ENCODE measurements at places on chromosomes 12 and 14. TPM values are rescaled to one million over a fixed set of nuclear protein-coding genes. Genes with fewer than 3 reads are reported as not detected.

- no peak for DNase-seq
Observed at GRCh38 chr14:56933446-56933845, 123.2 kb upstream of the OTX2 start.

- no peak for DNase-seq
Observed at GRCh38 chr12:7832059-7832696, 40.5 kb downstream of the SLC2A14 start.

SPTB gene
- polyA plus RNA-seq = 666 TPM

GRCh38 chr12:81300454-81300853 is 222.6 kb downstream of the ACSS3 start:
- no peak for DNase-seq

SIVA1 gene
- 61.5 TPM for polyA plus RNA-seq

DNA sequence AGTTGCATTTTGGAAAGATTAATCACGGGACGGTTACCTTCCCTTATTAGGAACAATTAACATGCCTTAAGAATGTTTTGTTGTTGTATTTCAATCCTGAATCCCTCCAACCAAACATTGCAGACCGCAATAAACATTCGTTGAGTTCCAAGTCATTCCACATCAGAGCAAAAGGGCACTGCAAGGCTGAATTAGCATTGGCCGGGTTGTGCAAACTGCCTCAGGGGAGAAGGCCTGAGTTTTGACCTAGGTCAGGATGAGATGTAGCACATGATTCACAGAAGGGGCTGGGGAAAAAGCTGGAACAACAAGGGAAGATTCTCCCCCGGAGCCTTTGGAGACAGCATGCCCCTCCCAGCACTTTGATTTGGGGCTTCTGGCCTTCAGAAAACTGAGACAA is 82.1 kb upstream of the BDKRB2 start:
- DNase-seq = no peak

- DNase-seq = no peak
Observed at GRCh38 chr14:57378661-57379060, 11.7 kb upstream of the NAA30 start.

- DNase-seq = no peak
Observed at GRCh38 chr12:29980304-29980703, 196.6 kb upstream of the TMTC1 start.

FAM222A gene
- polyA plus RNA-seq = 6.5 TPM

KIF5A gene
- 0.05 TPM for polyA plus RNA-seq

- DNase-seq = no peak
Observed at GRCh38 chr12:127008755-127009403, 1258.1 kb upstream of the TMEM132C start.

LRP1 gene
- polyA plus RNA-seq = 88.0 TPM

DNA sequence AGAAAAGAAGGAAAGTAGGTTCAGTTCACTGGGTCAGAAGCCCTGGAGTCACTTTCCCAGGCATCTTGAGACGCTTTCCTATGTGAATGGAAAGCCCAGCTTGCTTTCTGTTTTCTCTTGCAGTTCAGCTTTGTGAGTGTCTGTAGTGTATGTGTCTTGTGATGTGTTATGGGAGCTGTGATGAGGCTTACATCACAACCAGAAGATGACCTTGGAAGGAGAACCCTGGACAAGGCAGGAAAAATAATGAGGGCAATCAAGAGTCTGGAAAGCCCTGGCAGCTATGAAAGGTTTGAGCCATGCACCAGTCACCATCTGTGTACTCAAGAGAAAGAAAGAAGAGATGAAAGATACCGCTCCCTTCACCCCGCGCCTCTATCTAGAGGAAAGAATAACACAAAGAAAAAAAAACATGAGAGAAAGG is 35.2 kb upstream of the PTGR2 start:
- no peak for DNase-seq

STAC3 gene
- 494 TPM for polyA plus RNA-seq

FAIM2 gene
- 9.2 TPM for polyA plus RNA-seq

DNA sequence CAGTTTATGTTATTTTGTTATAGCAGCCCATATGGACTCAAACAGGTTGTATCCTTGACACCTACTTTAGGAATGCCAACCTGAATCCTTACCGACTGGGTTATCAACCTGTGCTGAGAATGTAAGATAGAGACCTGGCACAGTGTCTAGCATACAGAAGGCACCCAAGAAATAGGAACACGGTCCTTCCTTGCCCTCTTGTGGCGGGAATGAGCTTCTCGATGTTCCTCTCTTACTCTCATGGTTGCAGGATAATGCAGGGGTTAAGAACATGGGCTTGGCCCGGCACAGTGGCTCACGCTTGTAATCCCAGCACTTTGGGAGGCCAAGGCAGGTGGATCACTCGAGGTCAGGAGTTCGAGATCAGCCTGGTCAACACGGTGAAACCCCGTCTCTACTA is 6.5 kb downstream of the C12orf43 start:
- DNase-seq = no peak

- no peak for DNase-seq
Observed at GRCh38 chr14:32217301-32217700, 14.2 kb upstream of the RNU6-8 start.

ERBB3 gene
- polyA plus RNA-seq = 153 TPM

DNA sequence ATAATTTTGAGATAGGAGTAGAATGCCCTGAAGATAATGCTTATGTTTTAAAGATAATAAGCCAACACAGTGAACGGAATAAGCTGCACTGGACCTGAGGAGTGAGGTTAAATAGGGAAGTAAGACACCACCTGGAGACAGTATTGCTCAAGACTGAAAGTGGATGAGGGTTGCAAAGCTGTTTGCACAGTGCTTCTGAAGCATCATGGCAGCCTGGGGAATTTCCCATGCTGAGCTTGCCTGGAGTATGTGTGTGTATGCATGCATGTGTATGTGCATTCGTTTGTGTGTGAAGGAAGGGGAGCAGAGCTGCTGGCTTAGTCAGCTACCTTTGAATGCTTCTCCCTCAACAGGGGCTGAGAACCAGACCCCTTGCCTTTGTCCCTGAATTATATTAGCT is 35.8 kb downstream of the BHLHE41 start:
- DNase-seq = no peak

DNA sequence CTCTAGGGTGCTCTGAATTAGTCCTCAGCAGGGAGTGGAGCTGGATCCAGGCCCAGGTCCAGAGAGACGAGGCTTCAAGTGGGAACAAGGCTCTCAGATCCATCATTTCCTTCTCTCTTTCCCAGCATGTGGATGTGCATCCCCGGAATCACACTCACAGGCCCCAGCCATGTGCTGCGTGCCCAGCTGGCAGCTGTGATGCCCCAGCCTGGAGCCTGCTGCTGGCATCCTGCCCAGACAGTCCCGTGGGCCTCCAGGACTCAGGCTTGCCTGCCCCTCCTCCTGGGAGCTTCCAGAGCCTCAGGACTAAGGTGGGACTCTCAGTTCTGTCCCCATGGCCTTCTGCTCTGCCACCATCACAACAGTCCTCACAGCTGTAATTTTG is 6.2 kb upstream of the KRT84 start:
- no peak for DNase-seq

RPGRIP1 gene
- polyA plus RNA-seq = 0.81 TPM
